ENCODE measurements at places on chromosomes 16 and 17. TPM values are rescaled to one million over a fixed set of nuclear protein-coding genes. Genes with fewer than 3 reads are reported as not detected.

DNA sequence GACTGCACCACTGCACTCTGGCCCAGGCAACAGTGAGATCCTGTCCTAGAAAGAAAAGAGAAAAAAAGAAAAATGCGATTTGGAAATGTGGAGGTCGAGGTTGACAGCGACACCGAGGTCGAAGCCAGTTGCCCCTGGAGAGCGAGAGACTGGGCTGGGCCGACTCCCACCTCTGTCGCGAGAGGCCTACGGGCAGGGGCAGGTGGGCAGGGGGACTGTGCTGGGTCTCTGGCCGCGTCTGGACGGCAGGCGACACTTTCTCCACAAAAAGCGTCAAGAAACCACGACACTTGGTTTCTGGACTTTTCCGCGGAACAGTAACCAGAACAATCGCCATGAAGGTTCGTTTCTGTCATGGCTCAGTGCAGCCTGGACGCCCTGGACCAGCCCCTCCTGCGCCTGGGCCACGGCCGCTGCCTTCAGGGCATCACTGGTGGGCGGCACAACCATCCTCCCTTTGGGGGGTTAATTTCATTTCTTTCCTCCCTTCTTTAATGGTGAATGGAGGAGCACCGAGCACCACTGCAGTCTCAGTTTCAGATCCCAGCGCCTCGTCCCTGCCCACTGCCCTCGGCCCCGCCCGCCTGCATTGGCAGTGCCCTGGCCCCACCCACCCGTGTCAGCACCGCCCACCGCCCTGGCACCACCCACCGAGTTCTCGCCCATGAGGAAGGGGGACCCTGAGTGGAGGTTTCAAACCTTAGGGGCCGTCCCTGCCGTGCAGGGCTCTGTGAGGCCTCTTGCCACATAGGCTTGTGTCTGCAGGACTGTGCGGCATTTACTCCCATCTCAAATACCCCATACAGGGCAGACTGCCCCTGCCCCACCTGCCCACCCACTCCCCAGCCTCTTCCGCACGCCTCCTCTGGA, 18.5 kb upstream of the CDH15 start:
- peaks cover 36% of the 10 kb centered on the region for H3K36me3 ChIP-seq
- no peaks in the 10 kb centered on the region for H3K27me3 ChIP-seq
- no peak for DNase-seq
- H3K4me1 ChIP-seq = no peaks in the 10 kb centered on the region
- no peak overlapping the region for H3K4me3 ChIP-seq
- no peak overlapping the region for H3K27ac ChIP-seq

DNA sequence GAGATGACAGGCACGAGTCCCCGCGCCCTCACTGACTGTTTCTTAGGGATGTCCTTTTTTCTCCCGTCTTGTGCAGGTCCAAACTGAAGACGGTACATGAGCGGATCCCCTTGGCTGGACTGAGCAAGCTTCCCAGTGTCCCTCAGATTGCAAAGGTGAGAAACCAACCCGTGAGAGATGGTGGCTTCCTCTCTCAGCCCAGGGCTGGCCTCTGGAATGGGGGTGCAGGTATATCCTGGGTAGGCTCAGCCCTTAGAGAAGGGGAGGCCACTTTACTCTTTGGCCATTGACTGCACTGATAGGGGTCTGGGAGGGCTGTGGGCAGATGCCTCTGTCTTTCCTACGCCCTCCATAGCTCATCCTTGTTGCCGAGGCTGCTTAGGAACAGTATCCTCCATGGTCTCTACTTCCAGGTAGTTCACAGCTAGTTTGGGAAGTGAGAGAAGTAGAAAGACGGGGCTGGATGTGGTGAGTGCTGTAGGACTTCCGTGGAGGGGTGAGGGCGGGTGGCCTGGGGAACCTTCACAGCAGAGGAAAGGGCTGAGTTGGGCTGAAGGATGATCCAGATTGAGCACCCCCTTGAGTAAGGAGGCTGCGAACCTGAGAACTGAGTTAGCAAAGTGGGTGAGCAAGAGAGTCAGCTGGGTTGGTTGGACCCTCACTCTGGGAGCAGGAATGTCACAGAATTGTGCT, 83.0 kb downstream of the OR1D5 start:
- H3K4me1 ChIP-seq = no peaks in the 10 kb centered on the region
- no peaks in the 10 kb centered on the region for H3K27me3 ChIP-seq
- DNase-seq = no peak
- H3K27ac ChIP-seq = no peak overlapping the region
- no peak overlapping the region for H3K4me3 ChIP-seq
- H3K36me3 ChIP-seq = peaks cover 3% of the 10 kb centered on the region

ZKSCAN2 gene
- total RNA-seq = 6.4 TPM

SEPTIN1 gene
- total RNA-seq = 173 TPM

DNA sequence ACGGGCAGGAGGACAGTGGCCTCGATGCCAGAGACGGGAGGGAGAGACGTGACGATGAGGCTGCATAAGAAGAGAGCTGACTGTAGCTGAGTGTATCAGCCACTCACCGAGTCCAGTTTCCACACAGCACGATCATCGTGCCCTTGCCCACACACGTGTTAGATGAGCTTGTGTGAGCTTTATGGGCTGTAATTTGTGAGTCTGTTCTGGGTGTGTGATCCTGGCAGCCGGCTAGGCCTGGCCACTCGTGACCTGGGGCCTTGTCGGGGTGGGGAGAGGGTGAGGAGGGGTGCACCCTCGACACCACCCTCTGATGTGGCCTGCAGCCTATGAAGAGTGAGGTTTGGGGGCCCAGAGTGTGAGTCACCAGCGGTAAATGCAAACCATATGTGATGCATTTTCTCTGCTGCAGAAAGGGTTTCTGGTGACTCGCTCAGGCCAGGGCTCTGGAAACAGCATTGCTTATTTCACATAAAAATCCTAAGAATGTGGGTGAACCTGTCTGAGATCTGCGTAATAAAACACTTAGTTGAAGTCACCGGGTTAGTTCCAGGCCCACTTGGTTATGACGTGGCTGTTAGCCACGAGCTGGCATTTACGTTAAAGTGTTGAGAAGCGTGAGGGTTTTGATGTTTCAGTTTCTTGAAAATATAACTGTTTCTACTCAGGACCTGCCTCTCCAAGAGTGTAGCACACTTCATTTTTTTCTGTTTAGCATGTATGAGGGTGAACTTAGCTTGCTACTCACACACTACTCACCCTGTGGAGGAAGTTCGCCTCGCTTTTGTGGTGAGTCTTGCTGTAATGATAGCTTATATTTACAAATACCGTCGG, 4.2 kb downstream of the METRNL start:
- H3K4me3 ChIP-seq = peak overlapping the region; percentile 75
- H3K36me3 ChIP-seq = peaks cover 54% of the 10 kb centered on the region
- H3K27ac ChIP-seq = peak overlapping the region; percentile 93

All from activated T-helper 2 cell treated with anti-CD3 and anti-CD28 coated beads, Interferon-gamma antibody, Interleukin-2, Interleukin-4, amounts not matched to agents 10 μg/mL and 5 μg/mL and 100 μg/mL, durations not matched to agents 14 hours and 24 hours and 36 hours (primary cell).